ENCODE measurements at places on chromosomes 2 and 18. TPM values are rescaled to one million over a fixed set of nuclear protein-coding genes. Genes with fewer than 3 reads are reported as not detected.

- no peak for DNase-seq
- H3K27me3 ChIP-seq = no peaks in the 10 kb centered on the region
- no peaks in the 10 kb centered on the region for H3K36me3 ChIP-seq
- no peaks in the 10 kb centered on the region for H3K4me1 ChIP-seq
- H3K27ac ChIP-seq = no peak overlapping the region
These were observed 78.9 kb upstream of the DAPL1 start for GRCh38 chr2:158716121-158716791.

DNA sequence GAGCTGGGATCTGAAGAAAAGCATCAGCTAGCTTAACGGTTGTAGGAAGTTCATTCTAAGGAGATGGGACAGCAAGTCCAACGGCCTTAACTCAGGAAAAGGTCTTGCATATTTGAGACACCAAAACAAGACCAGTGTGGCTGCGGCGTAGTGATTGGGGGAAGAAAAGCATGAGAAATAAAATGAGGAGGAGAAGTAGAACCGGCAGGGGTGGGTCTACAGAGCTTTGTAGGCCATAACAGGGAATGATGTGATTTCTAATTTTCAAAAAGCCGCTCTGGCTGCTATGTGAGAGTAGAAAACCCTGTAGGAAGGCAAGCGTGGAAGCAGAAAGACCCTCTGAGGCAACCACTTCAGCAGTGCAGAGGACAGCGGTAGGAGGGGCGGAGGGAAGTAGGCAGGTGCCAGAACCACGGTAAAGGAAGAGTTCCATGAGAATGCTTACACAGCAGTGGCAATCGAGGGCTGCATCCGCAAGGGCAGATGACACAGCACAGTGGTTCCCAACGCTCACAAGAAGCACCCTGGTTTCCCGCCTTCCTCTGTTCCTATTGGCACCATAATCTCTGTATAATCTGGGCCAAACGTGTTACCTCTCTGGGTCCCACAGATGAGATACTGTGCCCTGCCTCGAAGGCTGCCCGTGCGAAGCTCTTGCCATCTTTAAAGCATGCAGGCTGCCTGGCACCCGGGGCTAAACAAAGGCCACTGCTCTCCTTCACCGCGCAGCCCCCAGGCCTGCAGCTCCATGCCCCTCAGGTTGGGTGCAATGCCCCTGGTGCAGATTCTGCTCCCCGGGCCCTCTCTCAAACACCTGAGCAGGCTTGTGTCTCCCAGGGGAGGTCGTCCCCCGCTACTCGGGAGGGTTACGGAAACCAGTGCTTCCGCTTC, 795 bp downstream of the ANKRD39 start:
- no peak for DNase-seq
- peak overlapping the region; percentile 60 for H3K4me3 ChIP-seq
- H3K36me3 ChIP-seq = peaks cover 31% of the 10 kb centered on the region
- peaks cover 12% of the 10 kb centered on the region for H3K4me1 ChIP-seq
- H3K27me3 ChIP-seq = no peaks in the 10 kb centered on the region

DNA sequence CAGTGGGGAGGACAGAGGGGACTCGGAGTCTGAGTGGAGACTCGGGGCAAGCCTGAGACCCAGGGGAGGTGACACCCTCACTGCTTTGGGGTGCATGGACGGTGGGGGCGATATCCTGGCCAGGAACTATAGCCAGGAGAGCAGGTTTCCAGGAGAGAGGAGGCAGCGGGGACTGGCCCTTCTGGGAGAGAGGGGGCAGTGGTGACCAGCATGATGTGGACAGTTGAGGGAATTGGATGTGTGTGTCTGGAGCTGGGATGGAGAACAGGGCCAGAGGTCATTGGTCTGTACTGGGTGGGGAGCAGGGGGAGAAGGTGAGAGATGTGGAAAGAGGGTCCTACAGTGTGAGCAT, 63.6 kb downstream of the ACKR3 start:
- no peaks in the 10 kb centered on the region for H3K36me3 ChIP-seq
- no peak overlapping the region for H3K4me3 ChIP-seq
- no peak overlapping the region for H3K27ac ChIP-seq
- H3K27me3 ChIP-seq = peaks cover 13% of the 10 kb centered on the region

- peaks cover 2% of the 10 kb centered on the region for H3K27me3 ChIP-seq
- peaks cover 3% of the 10 kb centered on the region for H3K4me1 ChIP-seq
- DNase-seq = peak; percentile 7
These were observed 4.6 kb upstream of the SEH1L start for GRCh38 chr18:12943215-12943614.

DNA sequence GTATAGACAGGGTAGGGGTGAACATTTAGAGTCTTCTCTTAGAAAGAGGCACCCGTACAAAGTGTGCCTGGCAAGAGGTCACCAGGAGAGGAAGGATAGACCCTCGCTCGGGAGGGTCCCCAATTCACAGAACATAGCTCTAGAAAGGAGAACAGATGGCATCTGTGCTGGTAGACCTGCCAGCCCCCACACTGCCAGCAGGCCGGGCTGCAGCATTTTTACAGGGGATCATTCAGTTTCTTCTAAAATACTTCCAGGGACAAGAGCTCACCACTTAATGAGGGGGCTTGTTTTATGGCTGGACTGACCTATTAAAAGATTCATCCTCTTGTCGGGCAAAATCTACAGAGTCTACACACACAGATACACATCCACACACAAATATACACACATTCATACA, 149.9 kb downstream of the SEPTIN10 start:
- no peak for DNase-seq
- no peak overlapping the region for H3K4me3 ChIP-seq
- H3K27ac ChIP-seq = no peak overlapping the region
- no peaks in the 10 kb centered on the region for H3K27me3 ChIP-seq
- H3K36me3 ChIP-seq = peaks cover 14% of the 10 kb centered on the region

DNA sequence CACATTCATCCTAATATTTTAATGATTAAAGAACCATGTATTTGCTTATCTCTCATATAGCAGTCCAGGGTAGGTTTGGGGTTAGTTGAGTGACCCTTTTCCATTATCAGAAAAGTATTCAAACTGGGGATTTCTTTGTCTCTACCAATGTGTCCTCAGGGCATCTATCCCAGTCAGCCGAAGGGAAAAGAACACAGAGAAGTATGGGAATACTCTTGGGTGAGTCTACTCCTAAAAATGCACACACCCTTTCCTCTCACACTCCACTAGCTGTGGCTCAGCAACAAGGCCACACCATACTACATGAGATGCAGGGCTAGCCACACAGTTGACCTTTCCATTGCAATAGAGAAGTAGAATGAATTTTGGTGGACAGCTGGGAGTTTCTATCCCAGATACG, 114.3 kb downstream of the NXPH2 start:
- H3K4me3 ChIP-seq = no peak overlapping the region
- no peaks in the 10 kb centered on the region for H3K27me3 ChIP-seq
- no peaks in the 10 kb centered on the region for H3K36me3 ChIP-seq
- H3K4me1 ChIP-seq = no peaks in the 10 kb centered on the region

The RUFY4 gene
- total RNA-seq = not detected

The TXNDC2 gene
- 0.18 TPM for total RNA-seq

The CENPA gene
- 7.7 TPM for total RNA-seq

GRCh38 chr18:77702686-77703085, 453.0 kb downstream of the GALR1 start:
- H3K27ac ChIP-seq = no peak overlapping the region
- peak; percentile 2 for DNase-seq
- H3K4me3 ChIP-seq = no peak overlapping the region
- no peaks in the 10 kb centered on the region for H3K4me1 ChIP-seq
- H3K36me3 ChIP-seq = no peaks in the 10 kb centered on the region

DNA sequence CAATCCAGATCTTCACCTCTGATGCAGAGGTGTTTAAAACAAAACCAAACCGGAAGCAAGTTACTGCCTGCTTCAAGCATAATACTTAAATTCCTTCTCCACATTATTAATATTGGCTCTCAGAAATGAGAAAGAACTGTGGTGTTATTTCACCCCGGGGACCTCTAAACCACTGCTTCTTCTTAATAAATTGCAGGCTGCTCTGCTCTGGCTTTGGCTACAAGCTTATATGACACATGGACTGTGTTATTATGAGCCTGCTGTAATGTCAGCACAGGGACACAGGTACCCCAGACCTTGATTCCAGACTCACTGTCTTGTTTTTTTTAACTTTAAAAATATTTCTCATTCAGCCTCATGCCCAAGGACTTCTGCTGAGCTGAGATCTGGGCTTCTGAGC, 45.1 kb downstream of the ST6GAL2 start:
- H3K4me3 ChIP-seq = no peak overlapping the region
- no peak for DNase-seq
- H3K4me1 ChIP-seq = no peaks in the 10 kb centered on the region
- no peak overlapping the region for H3K27ac ChIP-seq
- H3K36me3 ChIP-seq = no peaks in the 10 kb centered on the region

DNA sequence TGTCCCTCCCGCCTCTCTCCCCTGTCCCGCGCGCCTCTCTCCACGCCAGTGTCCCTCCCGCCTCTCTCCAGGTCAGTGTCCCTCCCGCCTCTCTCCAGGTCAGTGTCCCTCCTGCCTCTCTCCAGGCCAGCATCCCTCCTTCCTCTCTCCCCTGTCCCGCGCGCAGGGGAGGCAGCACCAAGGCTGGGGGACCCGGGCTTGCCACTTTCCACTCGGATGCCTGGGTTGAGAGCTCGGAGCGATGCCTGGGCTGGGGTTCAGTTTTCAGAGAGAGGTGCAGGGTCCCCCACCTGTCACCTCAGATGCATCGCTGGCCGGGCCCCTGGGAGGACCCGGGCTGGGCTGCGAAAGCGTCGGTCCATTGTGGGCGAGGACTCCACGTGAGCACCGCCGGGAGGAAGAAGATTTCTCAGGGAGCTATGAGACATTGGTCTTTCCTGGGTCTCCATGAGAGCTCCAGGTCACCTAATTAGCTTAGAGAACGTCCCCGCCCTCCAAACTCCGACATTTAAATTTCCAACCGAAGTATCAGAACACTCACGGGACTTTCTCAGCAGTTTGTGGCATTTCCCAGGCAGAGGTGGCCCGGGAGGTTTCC, 2.1 kb downstream of the FBLN7 start:
- no peak overlapping the region for H3K4me3 ChIP-seq
- H3K4me1 ChIP-seq = peaks cover 6% of the 10 kb centered on the region
- DNase-seq = no peak
- H3K27me3 ChIP-seq = no peaks in the 10 kb centered on the region
- H3K27ac ChIP-seq = no peak overlapping the region

The SCN1A gene
- under 0.01 TPM for total RNA-seq

The PLGLB2 gene
- total RNA-seq = 0.72 TPM

- H3K27me3 ChIP-seq = no peaks in the 10 kb centered on the region
- no peaks in the 10 kb centered on the region for H3K4me1 ChIP-seq
- H3K27ac ChIP-seq = no peak overlapping the region
- DNase-seq = no peak
These were observed 45.1 kb upstream of the TBR1 start for GRCh38 chr2:161370981-161371380.

- H3K4me3 ChIP-seq = no peak overlapping the region
- no peaks in the 10 kb centered on the region for H3K4me1 ChIP-seq
These were observed 132.1 kb upstream of the DNMT3A start for GRCh38 chr2:25473758-25474340.

DNA sequence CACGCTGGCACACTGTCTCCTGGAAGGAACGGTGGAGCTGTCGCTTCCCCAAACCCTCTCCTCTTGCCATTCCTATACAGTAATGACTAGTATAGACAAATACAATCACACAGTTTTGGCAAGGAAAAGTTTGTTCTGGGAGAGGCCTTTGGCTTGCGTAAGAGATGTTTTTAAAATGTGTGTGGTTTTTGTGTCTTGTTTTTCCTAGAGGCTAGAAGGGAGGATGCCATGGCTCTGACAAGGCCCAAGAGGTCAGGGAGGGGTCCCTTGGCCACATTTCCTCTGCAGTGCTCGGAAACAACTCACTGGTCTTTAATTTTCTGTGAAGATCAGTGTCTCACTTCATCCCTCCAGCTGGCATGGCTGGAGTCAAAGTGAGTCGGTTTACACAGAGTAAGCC, 195.9 kb downstream of the SH3RF3 start:
- DNase-seq = peak; percentile 95
- H3K27ac ChIP-seq = peak overlapping the region; percentile 81
- no peak overlapping the region for H3K4me3 ChIP-seq
- H3K36me3 ChIP-seq = no peaks in the 10 kb centered on the region

The FEV gene
- not detected for total RNA-seq

- peaks cover 1% of the 10 kb centered on the region for H3K27me3 ChIP-seq
- no peaks in the 10 kb centered on the region for H3K36me3 ChIP-seq
- no peak overlapping the region for H3K27ac ChIP-seq
- DNase-seq = no peak
- H3K4me1 ChIP-seq = no peaks in the 10 kb centered on the region
These were observed 297.3 kb downstream of the ETAA1 start for GRCh38 chr2:67694445-67694844.

GRCh38 chr2:126888046-126888445, 10.6 kb upstream of the TEX51 start:
- no peak for DNase-seq
- no peaks in the 10 kb centered on the region for H3K36me3 ChIP-seq
- H3K27ac ChIP-seq = no peak overlapping the region
- H3K4me1 ChIP-seq = no peaks in the 10 kb centered on the region
- no peak overlapping the region for H3K4me3 ChIP-seq

DNA sequence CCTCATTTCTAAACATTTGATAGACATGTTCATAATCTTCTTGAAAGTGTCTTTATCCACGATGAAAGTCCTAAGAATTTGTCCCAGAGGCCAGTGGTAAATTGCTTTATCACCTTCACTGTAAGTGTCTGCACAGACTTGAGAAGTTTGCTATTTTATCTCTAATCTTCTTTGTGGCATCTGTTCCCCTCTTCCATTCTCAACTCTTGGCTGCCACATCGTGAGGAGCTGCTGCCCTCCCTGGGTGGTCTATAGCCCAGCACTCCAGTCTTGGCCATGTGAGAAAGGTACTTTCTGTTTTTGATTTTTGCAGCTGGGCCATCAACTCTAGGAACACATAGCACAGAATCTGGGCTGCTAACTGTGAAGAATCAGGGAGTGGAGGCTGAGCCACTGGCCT, 45.5 kb downstream of the SLC14A2 start:
- DNase-seq = no peak
- peaks cover 11% of the 10 kb centered on the region for H3K4me1 ChIP-seq
- H3K36me3 ChIP-seq = no peaks in the 10 kb centered on the region
- H3K4me3 ChIP-seq = no peak overlapping the region

GRCh38 chr2:26979741-26980140, 9.3 kb downstream of the MAPRE3 start:
- no peaks in the 10 kb centered on the region for H3K27me3 ChIP-seq
- H3K4me1 ChIP-seq = peaks cover 6% of the 10 kb centered on the region
- H3K27ac ChIP-seq = no peak overlapping the region
- H3K4me3 ChIP-seq = no peak overlapping the region

The CREB1 gene
- 94.5 TPM for total RNA-seq

GRCh38 chr2:8247905-8248622, 433.8 kb upstream of the ID2 start:
- H3K36me3 ChIP-seq = no peaks in the 10 kb centered on the region
- H3K27ac ChIP-seq = no peak overlapping the region
- no peaks in the 10 kb centered on the region for H3K27me3 ChIP-seq
- H3K4me3 ChIP-seq = no peak overlapping the region
- peaks cover 7% of the 10 kb centered on the region for H3K4me1 ChIP-seq

The HOXD1 gene
- not detected for total RNA-seq
